ENCODE measurements at places on chromosomes 5 and 9.

DNA sequence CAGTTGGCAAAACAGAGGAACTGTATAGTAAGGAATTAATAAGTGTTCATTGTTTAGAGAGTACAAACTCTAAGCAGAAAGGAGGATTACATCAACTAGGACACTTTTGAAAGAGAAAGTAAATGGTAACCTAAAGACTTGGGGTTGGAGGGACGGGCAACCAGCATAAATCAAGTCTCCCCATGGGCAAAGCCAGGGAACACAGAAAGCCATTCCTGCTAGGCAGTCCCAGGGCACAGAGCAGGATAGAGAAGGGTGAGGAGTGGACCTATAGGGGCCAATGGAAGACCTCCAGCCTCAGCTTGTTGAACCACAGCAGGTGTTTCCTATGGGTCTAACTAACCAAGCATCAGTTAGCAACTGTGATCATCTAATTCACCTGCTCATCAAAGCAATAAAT lies 9.2 kb upstream of the ERAP1 start:
- no peak for DNase-seq

GRCh38 chr9:131246618-131247017 lies 29.7 kb downstream of the FAM78A start:
- DNase-seq, result no peak

DNA sequence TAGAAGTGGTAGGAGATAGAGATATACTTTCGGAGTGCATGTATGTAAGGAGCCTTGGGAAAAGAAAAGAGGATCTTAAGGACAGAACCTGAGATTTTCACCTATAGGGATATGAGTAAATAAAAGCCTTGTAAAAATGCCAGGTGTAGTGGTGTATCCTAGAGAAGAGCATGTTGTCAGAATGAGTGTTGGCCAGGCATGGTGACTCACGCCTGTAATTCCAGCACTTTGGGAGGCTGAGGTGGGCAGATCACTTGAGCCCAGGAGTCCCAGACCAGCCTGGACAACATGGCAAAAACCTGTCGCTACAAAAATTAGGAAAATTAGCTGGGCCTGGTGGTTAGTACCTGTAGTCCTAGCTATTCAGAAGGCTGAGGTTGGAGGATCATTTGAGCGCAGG lies 76.0 kb downstream of the IPO11 start:
- DNase-seq, result no peak

- DNase-seq, result no peak
Measured at GRCh38 chr5:87008751-87009560, 258.7 kb upstream of the RASA1 start.

DNA sequence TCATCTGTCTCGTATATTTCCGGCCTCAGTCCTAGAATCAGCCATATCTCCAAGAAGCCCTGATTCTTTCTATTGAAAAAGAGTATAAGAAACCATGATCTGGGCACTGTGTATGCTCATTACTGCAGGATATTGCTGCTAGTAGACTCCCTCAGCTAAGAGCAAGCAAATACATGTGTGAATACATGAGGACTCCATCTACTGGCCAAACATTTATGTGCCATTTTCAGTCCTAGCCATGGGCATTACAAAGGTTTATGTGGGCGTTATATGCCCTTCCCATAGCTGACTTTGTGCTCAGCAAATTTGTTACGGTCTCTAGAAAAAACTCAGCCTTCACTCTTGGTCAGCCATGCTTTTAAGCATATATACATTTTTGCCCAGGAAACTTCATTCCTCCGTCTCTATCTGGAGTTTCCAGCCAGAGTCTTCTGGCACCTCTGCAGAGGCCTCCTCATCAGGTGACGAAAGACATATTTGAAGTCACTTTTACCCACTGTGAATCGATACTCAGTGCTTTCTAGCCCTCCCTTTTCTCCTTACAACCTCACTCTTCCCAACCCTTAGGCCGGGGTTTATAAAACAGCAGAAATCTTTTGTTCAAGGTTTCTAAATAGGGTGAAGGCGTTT lies 1495.6 kb upstream of the CDH6 start:
- DNase-seq, result no peak

GRCh38 chr5:143469125-143469524 lies 65.6 kb upstream of the NR3C1 start:
- DNase-seq, result no peak

DNA sequence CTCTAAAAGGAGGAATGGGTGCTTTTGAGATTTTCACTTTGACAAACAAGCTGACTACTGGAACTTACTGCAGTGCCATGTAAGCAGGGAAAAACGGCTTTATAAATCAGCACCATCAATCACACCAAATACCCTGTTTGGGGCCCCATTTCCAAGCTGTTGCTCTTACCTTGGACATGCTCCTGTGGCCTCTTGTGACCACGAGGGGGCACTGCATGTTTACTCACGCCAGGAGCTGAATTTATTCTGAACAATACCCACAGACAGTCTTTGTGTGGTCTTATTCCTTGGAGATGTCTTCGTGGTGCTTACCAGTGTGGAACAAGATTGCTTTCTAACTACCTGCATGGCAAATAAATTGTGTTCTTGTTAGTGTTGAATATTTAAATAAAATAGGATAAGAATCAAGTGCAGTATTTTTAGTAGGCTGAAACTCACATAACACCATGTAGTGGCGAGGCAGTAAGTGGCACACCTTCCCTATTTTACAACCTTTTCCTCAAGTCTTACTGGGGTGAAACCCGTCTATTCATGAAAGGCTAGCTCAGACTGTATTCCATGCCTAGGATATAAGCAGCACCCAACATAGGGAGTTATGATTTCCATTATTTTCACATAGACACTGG lies 155.5 kb upstream of the NMUR2 start:
- DNase-seq, result no peak

GRCh38 chr9:96073531-96074480 lies 198.3 kb downstream of the ERCC6L2 start:
- no peak for DNase-seq

GRCh38 chr5:150553911-150554310 lies 46.0 kb downstream of the NDST1 start:
- DNase-seq, result no peak

DNA sequence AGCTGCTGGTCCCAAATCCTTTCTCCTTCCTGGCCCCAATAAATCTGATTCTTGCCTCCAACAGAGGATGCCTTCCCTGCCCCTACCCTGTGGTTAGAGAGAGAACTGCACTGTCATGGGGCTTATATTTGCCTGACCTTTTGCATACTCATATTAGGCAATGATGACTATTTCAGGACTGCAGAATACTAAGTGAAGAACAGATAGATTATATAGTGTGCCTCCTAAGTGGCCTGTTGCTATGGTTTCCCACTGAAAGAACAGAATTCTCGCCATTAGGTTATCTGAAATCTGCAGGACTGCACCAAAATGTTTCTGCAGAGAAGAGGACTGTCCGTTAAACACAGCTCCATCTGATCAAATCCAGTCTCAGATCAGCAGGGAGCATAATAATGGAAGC lies 87.3 kb upstream of the CCNG1 start:
- DNase-seq, result no peak

GRCh38 chr5:139417214-139417613 lies 13.3 kb upstream of the SPATA24 start:
- no peak for DNase-seq

GRCh38 chr5:39452846-39453245 lies 28.1 kb upstream of the DAB2 start:
- no peak for DNase-seq

GRCh38 chr5:54083851-54084250 lies 226.5 kb downstream of the ARL15 start:
- DNase-seq, result no peak

- DNase-seq, result no peak
Measured at GRCh38 chr5:68191083-68191791, 24.3 kb upstream of the PIK3R1 start.

DNA sequence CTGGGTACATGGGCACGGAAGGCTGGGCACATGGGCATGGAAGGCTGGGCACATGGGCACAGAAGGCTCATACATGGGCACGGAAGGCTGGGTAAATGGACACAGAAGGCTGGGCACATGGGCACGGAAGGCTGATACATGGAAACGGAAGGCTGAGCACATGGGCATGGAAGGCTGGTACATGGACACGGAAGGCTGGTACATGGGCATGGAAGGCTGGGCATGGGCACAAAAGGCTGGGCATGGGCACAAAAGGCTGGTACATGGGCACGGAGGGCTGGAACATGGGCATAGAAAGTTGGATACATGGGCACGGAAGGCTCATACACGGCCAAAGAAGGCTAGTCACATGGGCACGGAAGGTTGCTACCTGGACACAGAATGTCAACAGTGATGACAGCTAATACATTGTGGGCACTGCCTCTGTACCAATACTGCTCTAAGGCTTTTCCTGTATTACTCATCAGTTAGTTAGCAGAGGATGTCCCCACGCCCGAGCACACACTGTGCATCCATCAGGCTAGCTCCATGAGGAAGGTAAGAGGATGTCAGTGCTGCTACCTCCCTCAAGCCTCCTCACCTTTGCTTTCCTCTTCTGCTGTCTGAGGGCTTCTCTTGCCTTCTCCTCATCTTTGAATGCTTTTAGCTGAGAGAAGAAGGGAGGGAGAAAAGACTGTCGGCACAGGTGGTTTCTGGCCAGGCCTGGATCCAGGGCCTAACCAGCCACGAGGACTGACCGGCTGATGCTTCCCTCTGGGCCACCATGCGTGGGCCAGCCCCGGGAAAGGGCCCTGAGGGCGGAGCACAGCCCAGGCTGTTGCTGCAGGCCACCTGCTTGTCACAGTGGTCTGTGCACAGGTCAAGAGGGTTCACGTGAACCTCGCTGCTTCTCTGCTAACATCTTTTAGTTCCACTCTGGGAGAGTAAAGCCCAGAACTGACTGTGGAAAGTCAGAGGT lies 14.3 kb downstream of the GPX3 start:
- DNase-seq, result no peak

- DNase-seq, result no peak
Measured at GRCh38 chr9:72203205-72203803, 54.1 kb downstream of the GDA start.

- DNase-seq, result no peak
Measured at GRCh38 chr5:72611118-72611730, 104.0 kb upstream of the ZNF366 start.

DNA sequence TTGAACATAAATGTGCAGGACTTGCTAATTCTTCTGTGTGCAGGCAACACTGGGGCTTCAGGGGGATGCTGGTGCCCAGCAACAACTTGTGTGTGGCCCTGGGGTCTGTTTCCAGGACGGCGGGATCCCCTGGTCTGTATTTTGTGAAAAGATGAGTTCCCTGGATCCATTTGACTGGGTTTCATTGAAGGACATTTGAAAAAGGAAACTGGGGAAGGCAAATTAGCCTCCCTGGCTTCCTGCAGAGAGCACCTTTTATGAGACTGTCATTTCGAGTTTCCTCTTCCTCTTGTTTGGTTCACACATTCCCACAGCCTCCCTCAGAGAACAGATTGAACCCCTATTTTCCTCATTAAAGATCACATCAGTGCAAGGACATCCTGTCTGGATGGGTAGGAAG lies 63.1 kb downstream of the FOXI1 start:
- DNase-seq, result no peak

GRCh38 chr9:19102631-19103345 lies at the start of gene HAUS6:
Gene HAUS6 (minus strand): TSS chr9:19102904. CDS start chr9:19102651, 253 bp downstream.
- peak; percentile 88 for DNase-seq

DNA sequence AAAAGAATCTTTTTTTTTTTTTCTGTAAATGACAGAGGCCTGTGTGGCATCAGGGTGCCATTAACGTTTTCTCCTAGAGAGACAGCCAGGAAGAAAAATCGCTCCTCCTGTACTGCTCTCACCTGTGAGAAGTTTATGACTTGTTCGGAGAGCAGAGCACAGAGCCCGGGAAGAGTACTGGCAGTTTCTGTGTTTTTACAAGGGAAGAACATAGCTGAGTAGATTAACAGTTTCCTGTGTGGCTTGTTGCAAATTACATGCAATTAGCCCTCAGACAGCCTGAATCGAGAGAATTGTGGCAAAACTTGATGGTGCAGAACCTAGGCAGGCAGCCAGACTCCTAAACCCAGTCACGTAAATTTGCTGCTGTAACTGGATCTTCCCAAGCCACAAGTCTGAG lies 32.1 kb downstream of the PRKACG start:
- DNase-seq, result no peak

GRCh38 chr9:93417538-93417937 lies 33.9 kb upstream of the FAM120A start:
- DNase-seq, result no peak

- no peak for DNase-seq
Measured at GRCh38 chr9:16726029-16726428, 144.4 kb downstream of the BNC2 start.

DNA sequence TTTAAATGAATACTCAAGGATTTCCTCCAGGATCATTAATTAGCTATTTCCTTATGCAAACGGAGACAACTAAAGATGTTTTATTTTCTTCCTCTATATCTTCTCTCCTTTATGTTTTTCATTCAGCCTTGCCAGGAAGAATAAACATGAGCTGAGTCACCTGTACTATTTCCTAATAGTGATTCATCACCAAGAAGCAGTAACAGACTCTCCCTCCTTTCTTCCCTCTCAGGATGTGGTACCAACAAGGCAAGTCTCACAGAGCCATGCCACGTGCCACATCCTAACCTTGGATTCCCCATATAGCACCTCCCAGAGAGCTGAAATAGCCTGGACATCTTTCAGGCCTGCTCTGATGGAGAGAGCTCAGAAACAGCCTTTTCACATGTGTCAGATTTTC lies 758.6 kb upstream of the DMAC1 start:
- DNase-seq, result no peak

DNA sequence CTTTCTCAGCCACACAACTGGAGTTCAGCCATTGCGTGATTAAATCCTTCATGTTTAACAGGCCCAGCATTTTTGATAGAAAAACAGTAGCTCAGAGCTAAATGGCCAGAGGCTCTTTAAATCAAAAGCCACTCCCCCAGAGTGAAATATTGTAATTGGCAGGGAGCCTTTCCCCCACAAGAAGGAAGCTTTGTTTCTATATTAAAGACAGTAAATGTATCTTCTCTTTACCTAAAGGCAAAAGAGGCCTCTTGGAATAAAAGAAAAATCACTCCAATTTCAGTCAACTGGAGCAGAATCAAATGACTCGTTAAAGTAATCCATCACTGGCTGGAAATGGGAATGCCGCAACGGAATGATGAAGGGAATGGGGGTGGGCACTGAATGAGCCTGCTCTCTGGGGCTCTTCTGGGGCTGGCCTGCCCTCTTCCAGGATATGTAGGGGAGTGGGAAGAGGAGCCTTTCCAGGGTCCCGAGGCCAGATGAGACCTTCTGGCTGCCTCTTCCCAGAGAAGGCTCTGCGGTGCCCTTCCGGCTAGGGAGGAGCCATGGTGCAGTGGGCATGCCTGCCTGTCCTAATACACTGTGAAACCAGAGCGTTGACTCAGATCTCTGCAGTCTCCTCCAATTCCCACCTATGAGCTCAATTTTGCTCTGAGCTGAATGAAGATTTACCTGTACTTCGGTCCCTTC lies 45.2 kb downstream of the ANKDD1B start:
- no peak for DNase-seq

GRCh38 chr5:122436615-122437014 lies 124.6 kb downstream of the SNCAIP start:
- no peak for DNase-seq

GRCh38 chr9:127955294-127956015 lies 17.8 kb upstream of the DPM2 start:
- DNase-seq, result peak; percentile 59

- DNase-seq, result no peak
Measured at GRCh38 chr5:126984632-126985031, 45.7 kb downstream of the MARCHF3 start.

- no peak for DNase-seq
Measured at GRCh38 chr5:109837231-109837861, 147.6 kb downstream of the MAN2A1 start.

- no peak for DNase-seq
Measured at GRCh38 chr9:132042324-132042723, 37.3 kb downstream of the MED27 start.
